ENCODE measurements at places on chromosomes 6 and 20.

GRCh38 chr20:17029698-17030097, 197.1 kb upstream of the PCSK2 start:
- ATAC-seq, result no peak

- ATAC-seq, result no peak
Observed at GRCh38 chr6:157432892-157433265, 51.9 kb downstream of the ZDHHC14 start.

GRCh38 chr6:156430386-156430785, 346.8 kb upstream of the ARID1B start:
- no peak for ATAC-seq

DNA sequence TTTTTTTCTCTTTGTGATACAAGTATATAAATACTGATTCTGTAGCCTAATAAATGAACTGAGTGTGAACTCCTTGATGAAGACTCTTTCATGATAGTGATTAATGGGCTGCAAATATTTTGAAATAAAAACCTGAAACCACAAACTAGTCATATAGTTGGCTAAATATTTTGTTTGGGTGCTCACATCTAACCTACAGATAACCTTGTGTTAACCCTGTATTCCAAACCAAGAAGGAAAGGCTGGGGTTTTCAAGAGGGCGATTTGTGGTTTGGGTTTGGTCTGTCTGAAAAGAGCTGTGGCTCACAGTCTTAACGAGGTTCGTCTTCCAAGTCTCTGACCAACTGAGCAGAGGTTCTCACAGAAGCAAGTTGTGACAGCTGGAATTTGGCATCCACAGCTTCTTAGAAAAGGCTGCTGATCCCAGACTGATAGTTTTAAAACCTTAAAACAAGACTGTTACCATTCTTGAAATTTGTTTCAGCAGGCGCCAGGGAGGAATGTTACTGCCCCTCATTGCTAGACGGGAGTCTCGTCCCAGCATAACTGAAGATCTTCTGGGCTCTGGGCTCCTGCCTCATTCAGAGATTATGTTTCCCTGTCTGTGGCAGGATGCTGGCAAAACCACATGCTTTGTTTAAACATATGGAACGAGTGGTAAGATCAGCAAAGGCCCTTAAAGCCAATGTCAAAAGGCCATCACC, 736.4 kb upstream of the MARCKS start:
- peak; percentile 87 for ATAC-seq

DNA sequence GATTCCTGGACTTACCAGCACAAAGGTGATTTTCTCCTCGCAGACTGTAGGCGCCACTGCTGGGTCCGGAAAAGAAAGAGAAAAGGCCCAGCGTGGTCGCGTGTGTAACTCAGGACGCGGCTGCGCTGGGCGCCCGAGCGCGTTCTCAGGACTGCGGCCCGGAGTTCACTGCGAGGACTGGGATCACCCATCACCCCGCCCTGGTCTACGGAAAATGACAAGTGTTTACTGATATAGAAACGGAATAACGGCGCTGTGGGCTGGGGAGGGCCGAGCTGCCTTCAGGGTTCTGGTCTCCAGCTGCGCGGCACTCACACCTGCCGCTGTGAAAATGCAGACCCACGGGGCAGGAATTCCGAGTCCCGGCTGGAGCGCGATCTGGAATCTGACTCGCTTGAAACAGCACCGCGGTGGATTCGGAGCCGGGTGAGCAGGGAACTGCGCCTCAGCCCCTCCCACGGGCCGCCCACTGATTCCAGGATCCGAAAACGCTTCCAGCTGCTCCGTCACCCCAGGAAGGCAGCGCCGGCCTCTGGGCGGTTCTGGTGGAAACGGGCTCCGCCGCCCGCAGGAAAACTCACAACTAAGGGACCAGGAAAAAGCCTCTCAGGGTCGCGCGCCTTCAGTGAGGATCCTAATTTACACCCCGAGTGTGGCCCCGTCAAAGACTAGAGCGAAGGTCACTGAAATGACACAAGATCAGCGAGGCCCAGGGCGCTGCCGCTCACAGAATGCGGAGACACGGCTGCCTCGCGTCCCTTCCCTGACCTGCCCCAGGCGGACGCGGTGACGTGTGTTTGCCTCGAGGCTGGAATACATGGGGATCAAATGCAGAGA, 34.5 kb downstream of the HLA-A start:
- ATAC-seq, result peak; percentile 96

DNA sequence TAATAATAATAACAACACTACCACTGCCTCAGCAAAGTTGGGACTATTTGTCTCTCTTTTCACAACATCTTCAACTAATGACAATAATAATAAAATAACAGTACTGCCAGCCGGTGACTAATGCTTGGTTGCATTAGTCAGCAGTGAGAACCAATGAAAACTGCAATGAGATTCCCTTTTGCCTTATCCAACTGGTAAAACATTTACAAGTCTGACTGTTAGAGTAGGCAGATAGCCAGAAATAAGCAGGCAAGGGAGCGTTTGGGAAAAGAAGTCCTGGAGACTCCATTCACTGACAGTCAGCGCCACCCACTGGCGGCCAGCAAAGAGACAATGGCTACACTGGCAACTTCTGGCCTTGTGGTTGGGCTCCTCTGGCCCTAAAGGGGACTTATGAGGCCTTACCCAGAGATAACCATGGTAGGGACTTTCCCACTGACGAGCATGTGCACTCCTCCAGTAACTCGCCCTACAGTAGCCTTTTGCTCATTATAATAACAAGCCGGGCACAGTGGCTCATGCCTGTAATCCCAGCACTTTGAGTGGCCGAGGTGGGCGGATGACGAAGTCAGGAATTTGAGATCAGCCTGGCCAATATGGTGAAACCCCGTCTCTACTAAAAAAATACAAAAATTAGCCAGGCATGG, 3.4 kb upstream of the NSFL1C start:
- ATAC-seq, result peak; percentile 77

DNA sequence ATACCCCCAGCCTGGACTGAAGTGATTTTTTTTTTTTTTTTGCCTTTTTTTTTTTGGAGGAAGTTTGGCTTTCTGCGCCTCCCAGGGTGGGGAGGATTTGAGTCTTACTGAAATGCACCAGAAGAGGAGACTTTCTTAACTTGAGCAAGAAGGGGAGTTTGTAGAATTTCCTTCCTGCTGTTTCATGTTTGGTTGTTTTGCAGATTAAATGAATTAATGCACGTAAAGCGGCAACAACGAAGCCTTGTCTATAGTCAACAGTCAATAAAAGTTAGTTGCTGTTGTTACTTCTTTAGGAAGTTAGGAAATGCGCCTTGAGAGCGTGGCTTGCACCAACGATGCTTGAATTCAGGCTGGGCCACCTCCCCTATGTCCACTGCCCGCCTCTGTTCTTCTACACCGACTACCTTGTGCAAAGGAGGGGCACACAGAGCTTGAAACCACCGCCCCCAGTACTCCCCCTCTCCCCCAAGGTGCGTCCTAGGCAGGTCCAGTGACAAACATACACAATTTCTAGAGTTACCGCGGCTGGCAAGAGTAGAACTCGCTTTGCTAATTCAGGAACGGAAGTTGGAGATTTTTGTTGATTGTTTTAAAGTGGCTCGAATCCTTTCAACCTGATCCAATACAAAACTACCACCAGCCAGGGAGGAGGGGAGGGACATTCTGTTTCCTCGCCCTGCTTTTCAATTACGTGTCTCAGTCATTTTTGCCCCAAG, 830 bp upstream of the CYP24A1 start:
- no peak for ATAC-seq

DNA sequence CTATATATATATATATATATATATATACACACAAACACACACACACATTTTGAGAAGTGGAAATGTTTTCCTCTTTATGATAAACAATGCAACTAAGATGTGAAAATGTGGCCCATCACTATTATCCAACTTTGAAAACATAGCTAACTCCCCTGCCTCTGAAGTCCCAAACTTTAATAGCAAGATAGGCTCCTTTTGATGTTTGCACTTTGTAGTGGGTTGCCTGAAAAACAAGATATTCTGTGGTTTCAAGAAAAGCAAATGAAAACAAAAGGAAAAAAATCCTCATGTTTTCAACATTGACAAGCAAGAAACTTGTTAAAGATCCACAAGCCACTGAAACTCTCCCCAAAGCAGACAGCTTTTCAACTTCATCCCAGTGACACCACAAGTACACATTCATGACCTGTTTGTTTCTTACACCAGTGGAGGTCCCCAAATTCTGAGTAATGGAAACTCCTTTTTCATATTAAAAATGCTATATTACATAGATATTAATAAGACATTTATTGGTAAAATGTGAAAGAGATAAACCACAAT, 90.0 kb downstream of the IPCEF1 start:
- ATAC-seq, result no peak

DNA sequence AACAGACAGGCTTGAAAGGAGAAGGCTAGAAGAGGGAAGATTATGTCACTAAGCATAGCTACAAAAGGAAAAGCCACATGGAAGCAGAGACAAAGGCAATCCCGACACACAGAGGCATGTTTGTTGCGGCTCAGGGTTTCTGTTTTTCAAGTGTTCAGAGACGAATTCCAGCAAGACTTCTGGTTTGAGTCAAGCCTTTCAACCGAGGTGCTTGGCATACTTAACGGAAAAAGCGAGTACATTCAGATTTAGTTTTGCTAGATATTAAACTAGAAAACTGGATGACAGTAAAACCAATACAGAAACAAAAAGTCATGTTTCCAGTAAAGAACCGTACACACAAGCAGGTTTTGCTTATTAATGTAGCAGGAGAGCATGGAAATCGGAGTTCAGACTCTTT, 27.2 kb downstream of the MCUR1 start:
- ATAC-seq, result peak; percentile 56

GRCh38 chr20:21048841-21049273, 57.3 kb downstream of the LINC00237 start:
- ATAC-seq, result peak; percentile 89

- ATAC-seq, result no peak
Observed at GRCh38 chr6:148969603-148970061, 222.8 kb downstream of the UST start.

DNA sequence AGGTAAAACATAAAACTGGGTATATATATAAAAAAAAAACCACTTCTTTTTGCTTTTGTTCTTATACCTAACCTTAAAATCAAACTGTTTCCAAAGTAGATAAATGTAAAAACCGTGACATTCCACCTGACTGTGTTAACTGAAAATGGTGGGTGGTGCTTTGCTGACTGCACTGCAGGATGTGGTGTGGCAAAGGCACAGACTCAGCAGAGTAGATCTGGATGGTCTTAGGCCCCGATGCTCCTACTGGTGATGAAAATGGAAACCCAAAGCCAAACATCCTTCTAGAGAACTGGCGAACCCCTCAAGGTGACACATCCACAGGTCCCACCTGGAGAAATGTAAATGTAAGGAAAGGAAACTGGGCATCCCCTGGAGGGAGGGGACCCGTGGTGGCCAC, 8.9 kb downstream of the TGIF2 start:
- no peak for ATAC-seq

- ATAC-seq, result peak; percentile 25
Observed at GRCh38 chr20:10537850-10538480, 102.9 kb downstream of the SLX4IP start.

DNA sequence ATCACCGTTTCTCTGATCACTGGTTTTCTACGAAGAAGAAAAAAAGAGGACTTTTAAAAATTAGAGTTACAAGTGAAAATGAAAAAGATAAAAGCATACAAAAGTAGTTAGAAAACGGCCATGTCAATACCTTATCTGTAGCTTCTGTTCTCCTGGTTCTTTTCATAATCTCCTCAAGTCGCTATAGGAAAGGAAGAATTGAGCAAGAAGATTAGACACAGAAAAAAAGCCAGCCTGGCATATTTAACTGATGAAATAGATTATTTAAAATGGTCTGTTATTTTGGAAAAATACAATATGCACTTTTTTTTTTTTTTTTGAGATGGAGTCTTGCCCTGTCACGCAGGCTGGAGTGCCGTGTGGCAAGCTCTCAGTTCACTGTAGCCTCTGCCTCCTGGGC, 70.2 kb upstream of the BCLAF1 start:
- ATAC-seq, result no peak

DNA sequence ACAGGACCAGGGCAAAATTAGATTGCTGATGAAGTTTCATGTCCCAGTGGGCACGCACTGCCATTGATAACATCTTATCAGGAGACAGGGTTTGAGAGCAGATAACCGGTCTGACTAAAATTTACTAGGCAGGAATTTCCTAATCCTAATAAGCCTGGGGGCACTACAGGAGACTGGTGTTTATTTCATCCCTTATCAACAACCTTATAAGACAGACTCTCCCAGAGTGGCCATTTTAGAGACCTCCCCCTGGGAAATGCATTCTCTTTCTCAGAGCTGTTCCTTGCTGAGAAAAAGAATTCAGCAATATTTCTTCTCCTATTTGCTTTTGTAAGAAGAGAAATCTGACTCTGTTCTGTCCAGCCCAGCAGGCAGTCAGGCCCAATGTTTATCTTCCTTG, 423.4 kb upstream of the IMPG1 start:
- no peak for ATAC-seq

- ATAC-seq, result peak; percentile 43
Observed at GRCh38 chr6:52416629-52417151, 3.5 kb upstream of the EFHC1 start.

DNA sequence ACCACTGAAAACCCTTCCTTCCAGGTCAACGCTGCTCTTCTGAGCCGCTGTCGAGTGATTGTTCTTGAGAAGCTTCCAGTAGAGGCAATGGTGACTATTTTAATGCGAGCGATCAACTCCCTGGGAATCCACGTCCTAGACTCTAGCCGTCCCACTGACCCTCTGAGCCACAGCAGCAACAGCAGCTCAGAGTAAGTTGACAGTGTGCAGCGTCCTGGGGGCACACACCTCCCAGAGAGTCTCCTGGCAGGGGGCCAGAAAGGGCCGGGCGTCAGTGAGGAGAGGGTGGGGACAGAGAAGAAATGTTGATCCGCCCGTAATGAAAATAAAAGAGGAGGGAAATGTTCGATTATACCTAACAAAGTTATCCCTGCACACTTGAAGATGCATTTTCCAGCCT, 5.0 kb downstream of the WRNIP1 start:
- ATAC-seq, result no peak

All from SK-N-SH treated with all-trans-retinoic acid at 6 μM for 48 hours (cell line).